Left lobe of liver (tissue), 2 donors: ENCODE measurements at places on chromosomes 11 and 22. TPM values are rescaled to one million over a fixed set of nuclear protein-coding genes. Genes with fewer than 3 reads are reported as not detected.

MAJIN gene
- total RNA-seq, result not detected

DNA sequence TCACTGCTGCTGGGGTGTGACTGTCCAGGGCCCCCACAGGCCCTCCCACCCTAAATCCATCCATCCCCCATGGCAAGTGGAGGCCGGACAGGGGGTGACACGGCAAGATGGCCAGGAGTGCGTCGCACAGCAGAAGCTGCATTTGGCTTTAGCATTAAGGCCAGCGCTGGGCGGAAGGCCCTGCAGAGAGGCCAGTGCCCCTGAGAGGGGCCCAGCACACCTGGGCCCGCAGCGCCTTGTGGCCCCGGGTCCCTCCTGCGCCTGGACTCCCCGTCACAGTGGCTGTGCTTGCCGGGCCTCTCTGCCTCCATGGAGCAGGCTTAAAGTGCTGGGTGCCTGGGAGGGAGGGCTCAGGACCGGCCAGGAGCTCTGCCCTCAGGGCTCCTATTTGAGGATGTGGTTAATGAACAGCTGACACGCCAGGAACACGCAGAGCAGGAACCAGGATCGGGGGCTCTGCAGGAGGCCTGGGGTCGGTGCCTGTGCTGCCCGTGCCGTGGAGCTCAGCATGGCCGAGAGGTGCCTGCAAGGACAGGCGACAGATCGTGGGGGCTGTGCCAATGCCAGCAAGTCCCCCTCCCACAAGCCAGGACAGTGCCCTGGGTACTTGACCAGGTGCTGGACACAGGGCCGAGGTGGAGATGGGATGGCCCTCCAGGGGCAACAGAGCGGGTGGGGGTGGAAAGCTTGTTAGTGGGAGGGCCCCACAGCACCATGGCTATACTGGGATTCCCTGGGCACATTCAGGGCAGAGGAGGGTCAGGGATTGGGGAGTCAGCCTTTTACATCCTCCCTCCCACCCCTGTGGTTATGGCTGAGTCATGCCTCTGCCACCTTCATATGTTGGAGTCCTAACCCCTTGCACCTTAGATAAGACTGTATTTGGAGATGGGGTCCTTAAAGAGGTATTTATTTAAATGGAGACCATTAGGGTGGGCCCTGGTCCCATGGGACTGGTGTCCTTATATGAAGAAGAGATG lies 30.9 kb upstream of the CARS1 start:
- DNase-seq, result no peak

- DNase-seq, result no peak
Observed at GRCh38 chr22:24060375-24060788, 49.3 kb downstream of the CABIN1 start.

DNA sequence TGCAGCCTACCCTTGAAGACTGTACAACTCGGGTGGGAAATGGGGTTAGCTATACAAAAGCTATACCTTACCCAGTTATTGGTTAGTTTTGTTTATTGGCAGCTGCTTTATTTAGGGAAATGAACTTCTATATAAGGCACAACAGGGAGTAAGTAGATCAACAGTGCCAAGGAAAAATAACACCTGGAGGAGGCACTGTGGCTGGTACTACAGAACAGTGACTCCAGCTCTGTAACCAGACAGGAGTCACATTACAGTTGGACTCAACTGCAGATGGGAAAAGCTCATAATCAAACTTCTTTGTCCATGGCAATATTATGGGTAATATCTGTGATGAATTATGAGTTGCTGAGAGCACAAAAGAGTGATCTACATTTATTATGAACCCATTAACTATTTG lies 14.0 kb downstream of the P4HA3 start:
- no peak for DNase-seq

DNA sequence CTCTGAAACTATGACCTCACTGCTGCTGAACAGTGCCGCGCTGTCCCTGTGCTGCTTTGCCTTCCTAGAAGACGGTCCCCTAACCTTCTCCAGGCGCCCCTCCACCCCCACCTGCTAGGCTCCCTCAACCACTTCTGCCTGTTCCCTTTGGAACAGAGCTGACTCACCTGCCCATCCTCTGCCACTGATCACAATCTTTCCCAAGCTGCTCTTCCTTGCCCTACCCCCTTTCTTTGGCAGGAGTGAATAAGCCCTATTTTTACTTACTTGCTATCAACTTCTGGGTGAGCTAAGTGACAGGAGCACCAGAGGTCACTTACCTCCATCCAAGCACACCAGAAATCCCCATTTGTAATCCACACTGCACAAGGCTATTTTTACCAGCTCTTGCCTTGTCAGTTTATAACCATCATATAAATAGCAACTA lies 116.0 kb upstream of the BID start:
- no peak for DNase-seq
